Stimulated activated naive CD8-positive, alpha-beta T cell treated with anti-CD3 and anti-CD28 coated beads, Interleukin-15, amount 100 ng/mL, for 72 hours (primary cell): ENCODE measurements at places on chromosomes 1 and 21.

DNA sequence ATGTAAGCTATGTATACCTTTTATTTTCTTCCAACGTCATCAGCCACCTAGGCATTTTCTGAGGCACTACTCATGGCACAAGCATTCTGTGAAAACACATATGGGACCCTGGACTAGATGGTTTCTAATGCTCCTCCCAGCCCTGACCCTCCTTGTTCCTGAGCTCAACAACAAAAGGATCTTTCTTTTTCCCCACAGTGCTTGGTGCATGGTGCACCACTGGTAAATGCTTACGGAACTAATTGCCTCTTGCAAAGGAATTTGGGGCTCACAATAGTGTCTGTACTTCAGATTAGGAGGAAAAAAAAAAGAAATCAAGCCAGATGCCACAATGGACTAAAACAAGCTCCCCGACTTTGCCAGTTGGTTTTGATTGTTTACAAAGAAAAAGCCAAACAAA, 390.5 kb downstream of the PLPP3 start:
- DNase-seq: no peak

- no peak for DNase-seq
Measured at GRCh38 chr1:115280064-115280463, 58.0 kb downstream of the NGF start.

- no peak for DNase-seq
Measured at GRCh38 chr21:33207449-33208149, 22.1 kb upstream of the IFNAR2 start.

DNA sequence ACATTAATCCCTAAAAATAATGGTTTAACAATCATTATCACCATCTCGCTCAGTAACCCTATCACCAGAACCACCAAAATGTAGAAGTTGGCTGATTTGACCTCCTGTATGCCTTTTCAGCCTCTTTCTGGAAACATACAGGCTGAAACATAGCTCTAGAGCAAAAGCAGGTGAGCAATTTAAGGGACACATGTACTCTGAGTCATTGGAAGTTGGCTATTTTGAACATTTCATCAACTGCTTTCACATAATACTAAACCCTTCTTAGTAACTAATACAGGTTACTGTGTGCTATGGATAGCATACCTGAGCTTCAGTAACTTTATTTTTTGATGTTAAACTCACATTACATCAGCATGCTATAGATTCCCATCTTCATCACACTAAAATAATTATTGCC, 19.8 kb upstream of the DDAH1 start:
- no peak for DNase-seq

DNA sequence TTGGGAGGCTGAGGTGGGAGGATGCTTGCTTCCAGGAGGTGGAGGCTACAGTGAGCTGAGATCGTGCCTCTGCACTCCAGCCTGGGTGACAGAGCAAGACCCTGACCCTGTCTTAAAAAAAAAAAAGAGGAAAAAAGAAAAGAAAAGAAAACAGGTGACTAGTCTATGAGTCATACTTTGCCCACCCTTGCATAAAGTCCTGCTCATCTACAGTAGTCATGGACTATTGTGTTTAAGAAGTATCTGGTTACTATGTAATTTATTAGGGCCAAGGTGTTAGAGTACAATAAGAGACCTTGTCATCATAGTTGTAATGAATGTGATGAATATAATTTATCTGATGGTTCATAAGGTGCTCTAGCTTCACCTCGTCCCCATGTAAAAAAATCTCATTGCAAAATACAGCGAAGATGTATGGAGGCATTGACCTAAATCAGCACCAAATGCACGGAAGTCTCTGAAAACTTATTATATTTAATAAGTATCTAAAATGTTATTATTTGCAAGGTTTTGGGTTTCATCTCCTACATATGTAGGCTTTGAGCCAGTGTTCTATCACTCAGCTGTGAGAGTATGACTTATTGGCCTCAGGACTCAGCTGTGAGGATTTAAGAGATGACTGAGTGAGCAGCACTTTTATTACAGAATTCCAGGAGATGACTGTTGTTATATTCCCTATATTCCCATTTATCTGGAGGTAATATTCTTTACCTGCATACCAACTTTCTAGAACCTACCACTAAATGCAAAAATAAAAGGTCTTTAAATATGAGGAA, 19.9 kb upstream of the KCNJ6 start:
- DNase-seq: no peak

GRCh38 chr21:15908187-15908586, 178.4 kb downstream of the USP25 start:
- DNase-seq: no peak

GRCh38 chr1:4787551-4787950, 133.1 kb downstream of the AJAP1 start:
- DNase-seq: no peak

GRCh38 chr21:42055425-42055824, 15.7 kb upstream of the UMODL1 start:
- no peak for DNase-seq

- no peak for DNase-seq
Measured at GRCh38 chr1:175369696-175370095, 177.1 kb upstream of the KIAA0040 start.

DNA sequence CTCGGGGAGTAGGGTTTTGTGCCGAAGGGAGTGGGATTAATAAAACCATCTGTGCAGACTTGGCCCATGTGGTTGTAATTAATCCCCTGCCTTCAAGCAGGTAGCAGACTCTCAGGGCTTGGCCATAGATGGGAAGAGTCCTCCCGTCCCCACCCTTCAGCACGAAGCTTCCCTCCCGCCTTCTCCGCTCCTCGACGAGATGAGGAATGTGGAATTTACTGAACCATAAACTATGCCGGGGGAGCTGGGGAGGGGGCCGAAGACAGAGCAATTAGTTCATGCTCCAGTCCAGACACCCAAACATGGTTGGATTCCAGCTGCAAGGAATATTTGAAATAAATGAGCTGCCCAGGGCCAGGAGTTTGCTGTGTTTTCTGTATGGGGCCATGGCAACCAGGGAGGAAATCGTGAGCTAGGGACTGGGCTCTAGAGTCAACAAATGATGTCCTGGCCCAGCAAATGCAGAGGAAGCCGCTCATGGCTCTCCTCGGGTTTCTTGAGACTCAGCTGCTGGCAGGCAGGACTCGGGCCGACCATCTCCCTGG, 78.8 kb downstream of the SPSB1 start:
- no peak for DNase-seq

- DNase-seq: no peak
Measured at GRCh38 chr1:223421676-223422075, 28.5 kb downstream of the CCDC185 start.

DNA sequence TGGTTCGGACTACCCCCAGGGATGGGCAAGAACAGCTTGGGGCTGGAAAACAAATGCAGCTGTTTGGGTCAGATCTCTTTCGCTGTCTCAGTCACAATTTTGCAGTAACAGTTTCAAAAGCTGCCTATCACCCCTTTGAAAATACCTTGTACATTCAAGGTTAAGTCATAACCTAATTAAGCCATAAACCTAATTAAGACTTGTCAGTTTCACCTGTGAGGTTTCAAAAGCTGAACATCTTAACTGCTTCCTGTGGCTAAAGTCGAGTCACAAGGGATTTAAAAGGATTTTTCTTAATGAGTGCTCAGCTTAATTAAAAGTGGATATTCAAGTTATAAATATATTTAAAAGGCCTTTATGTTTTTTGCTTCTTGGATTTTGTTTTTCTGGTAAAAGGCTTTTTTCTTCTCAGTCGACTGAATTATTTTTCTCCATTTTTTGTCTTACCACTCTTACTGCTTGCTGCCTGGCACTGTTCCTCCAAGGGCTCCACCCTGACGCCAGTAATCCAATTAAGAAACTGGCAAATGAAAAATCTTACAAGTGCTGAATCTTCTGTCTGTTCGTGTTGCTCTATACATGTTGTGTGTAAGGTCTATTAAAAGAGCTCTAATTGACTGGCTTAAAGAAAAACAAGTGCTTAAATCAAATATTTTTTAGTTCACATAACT, 31.3 kb downstream of the CBR1 start:
- DNase-seq: no peak

DNA sequence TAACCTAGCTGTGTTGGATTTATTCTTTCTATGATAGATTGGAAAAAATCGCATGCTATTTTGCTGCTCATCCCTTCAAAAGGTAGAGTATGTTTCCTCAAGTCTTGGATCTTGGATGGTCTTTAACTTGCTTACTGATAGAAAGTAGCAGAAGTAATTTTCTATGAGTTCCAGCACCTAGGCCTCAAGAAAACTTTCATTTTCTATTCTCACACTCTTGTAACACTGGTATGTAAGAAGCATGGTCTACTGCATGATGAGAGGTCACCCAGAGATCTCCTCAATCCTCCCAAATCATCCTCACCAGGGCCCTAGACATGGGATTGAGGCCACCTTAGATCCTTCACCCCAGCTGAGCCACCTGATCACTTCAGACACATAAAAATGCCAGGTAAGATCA, 7.2 kb downstream of the SPTA1 start:
- DNase-seq: no peak

GRCh38 chr1:38183096-38183495, 136.5 kb upstream of the POU3F1 start:
- no peak for DNase-seq

- no peak for DNase-seq
Measured at GRCh38 chr1:201665036-201665435, 126.1 kb downstream of the NAV1 start.

- DNase-seq: no peak
Measured at GRCh38 chr1:27144049-27144748, 10.7 kb downstream of the SLC9A1 start.

- DNase-seq: no peak
Measured at GRCh38 chr1:71521655-71522264, 440.9 kb upstream of the ZRANB2 start.

DNA sequence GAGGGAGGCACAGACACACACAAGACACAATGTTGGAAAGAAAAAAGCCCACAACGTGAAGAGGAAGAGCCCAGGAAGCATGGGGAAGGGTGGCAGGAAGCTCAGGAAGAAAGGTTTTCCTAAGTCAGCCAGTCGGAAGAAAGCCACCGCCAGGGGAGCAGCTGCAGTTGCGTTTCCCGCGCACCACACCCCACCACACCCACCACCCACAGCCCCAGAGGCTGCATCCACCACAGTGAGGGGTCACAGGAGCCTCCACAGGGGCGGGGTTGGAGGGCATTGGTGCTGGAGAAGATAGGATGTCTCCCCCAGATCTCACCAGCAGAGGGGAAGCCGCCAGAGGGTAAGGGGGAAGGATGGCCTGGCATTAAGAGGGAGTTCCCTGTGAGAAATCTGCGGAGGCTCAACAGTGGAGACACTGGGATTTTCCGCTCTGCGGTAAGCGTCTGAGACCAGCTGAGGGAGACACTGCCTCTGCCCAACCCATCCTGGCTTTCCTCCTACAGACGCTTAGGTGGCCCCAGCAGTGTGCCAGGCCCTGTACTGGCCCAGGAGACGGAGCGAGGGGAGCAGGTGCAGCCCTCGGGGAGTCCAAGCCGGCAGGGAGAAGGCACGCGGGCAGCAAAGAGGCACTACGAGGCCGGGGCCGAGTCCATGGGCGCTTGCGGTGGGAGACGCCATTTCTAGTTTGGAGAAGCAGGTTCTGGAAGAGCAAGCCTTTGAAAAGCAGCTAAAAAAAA, 19.8 kb downstream of the PGLYRP3 start:
- DNase-seq: no peak

DNA sequence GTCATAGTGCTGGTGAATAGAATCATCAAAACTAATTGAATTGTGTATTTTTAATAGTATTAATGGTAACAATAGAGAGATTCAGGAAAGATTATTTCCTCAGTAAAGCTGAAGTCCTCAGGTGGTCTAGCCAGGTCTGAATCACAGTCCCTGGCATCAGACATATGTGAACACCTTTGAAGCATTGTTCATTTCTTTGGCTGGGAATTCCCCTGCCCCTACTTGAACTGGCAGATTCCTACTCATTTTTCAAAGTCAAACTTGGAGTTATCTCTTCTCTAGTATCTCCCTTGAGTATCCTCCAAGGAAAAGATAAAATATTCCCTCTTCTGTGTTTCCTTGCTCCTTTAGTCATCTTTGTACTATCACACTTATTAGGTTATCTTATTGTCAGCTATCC, 759.8 kb downstream of the ADGRL2 start:
- no peak for DNase-seq

- DNase-seq: no peak
Measured at GRCh38 chr1:27307874-27308598, 13.9 kb upstream of the TMEM222 start.

GRCh38 chr1:158053276-158053675, 59.8 kb downstream of the KIRREL1 start:
- DNase-seq: no peak

GRCh38 chr1:44068442-44068921, 37.2 kb upstream of the SLC6A9 start:
- no peak for DNase-seq

DNA sequence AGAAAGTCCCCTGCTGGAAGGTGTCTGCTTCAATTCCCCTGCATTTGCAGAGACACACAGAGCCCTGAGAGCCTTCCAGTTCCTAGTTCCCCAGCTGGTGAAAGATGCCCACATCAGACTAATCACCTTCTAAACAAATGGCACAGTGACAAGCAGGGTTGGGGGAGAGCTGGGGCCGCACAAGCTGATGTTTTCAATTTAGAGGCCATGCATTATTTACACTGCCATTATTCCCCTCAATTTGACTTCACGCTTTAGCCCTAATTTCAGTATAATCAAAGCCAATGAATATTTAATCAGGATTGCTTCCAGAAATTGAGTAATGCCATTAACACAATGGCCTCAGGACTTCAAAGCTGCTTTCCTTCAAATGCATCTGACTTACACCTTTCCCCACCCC, 81.5 kb downstream of the BEND5 start:
- DNase-seq: no peak

GRCh38 chr1:211478801-211479578, 13.0 kb downstream of the RD3 start:
- DNase-seq: no peak

DNA sequence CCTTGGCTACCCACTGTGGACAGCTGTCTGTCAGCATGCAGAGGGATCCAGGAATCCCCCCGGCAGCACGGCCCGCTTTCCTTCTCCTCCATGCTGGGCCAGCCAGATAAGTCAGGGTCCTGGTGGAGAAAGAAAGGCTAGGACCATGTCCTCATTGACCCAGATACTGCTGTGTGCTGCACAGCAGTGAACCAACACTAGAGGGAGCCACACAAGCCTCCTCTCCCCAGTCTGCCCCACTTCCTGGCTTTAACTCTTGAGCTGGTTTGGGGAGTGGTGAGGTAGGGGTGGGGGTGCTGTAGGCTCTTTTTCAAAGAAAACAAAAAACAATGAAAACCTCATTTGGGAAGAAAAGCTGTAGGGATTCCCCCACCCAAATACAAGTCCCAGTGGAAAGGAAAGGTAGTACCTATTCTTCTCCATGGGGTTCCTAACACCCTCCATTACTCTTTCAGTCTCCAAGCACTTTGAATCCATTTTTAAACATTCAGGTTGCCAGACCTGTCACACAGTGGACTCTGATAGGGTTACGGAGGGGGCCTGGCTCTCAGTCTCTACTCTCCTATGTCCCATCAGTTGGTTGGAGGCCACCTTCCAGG, 84.9 kb upstream of the CD1D start:
- DNase-seq: peak; percentile 15

DNA sequence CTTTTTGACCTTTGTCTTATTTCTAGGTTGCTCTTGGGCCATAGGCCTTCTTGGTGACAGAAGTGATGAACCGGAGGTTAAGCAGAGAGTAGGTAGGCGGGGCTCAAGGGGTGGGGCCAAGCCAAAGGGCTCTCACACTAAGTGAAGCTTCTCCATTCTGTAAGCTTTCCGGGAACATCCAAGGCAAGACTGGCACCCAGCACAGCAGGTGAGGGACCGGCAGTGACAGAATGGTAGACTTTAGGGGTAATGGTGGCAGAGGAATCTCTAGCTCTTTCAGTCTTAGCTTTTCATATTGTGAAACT, at the start of gene TNFAIP8L2:
TNFAIP8L2 (plus strand) TSS at position 135 of the 305 bp plus-strand sequence. CDS start 2,049 bp downstream, outside the sequence.
- DNase-seq: peak; percentile 79
